Camera-type eye (tissue), 1 donor: ENCODE measurements at places on chromosomes 3 and 15. TPM values are rescaled to one million over a fixed set of nuclear protein-coding genes. Genes with fewer than 3 reads are reported as not detected.

The SLC38A3 gene
- 21.4 TPM for total RNA-seq

The HIGD2B gene
- not detected for total RNA-seq

The LRRIQ4 gene
- 0.33 TPM for total RNA-seq

The RTP3 gene
- total RNA-seq: not detected

The CERS3 gene
- total RNA-seq: 0.71 TPM

The TRH gene
- total RNA-seq: 14.0 TPM

The ATP2C1 gene
- total RNA-seq: 128 TPM

The CKMT1B gene
- total RNA-seq: 6.7 TPM

The CCDC71 gene
- 29.8 TPM for total RNA-seq

The FGF12 gene
- total RNA-seq: 13.0 TPM

The ANKRD34C gene
- 0.22 TPM for total RNA-seq

The CCNB2 gene
- total RNA-seq: 21.2 TPM

The CALML4 gene
- 12.4 TPM for total RNA-seq

The LCTL gene
- 17.3 TPM for total RNA-seq

The SHC4 gene
- 4.3 TPM for total RNA-seq

The ITPKA gene
- 2.6 TPM for total RNA-seq

The CSTA gene
- total RNA-seq: not detected

The FOXB1 gene
- total RNA-seq: not detected

The FOXL2NB gene
- 7.9 TPM for total RNA-seq

The P2RY13 gene
- total RNA-seq: 0.55 TPM

The MAP1A gene
- total RNA-seq: 26.2 TPM

The CNBP gene
- total RNA-seq: 337 TPM

The SCN11A gene
- total RNA-seq: 1.4 TPM

The LRRC31 gene
- not detected for total RNA-seq

The PLSCR2 gene
- not detected for total RNA-seq

The RHCG gene
- 1.0 TPM for total RNA-seq

The DHFR2 gene
- total RNA-seq: 10.4 TPM

The PLCL2 gene
- 71.1 TPM for total RNA-seq

The PTPRG gene
- total RNA-seq: 141 TPM

The MKRN3 gene
- total RNA-seq: 34.4 TPM

The C3orf85 gene
- total RNA-seq: not detected

The COPB2 gene
- total RNA-seq: 140 TPM

The CELF6 gene
- total RNA-seq: 23.9 TPM

The MGLL gene
- 46.3 TPM for total RNA-seq

The COLQ gene
- 5.0 TPM for total RNA-seq
